ENCODE measurements at places on chromosomes 12 and 14. TPM values are rescaled to one million over a fixed set of nuclear protein-coding genes. Genes with fewer than 3 reads are reported as not detected.

The HNF1A gene
- total RNA-seq, result not detected

DNA sequence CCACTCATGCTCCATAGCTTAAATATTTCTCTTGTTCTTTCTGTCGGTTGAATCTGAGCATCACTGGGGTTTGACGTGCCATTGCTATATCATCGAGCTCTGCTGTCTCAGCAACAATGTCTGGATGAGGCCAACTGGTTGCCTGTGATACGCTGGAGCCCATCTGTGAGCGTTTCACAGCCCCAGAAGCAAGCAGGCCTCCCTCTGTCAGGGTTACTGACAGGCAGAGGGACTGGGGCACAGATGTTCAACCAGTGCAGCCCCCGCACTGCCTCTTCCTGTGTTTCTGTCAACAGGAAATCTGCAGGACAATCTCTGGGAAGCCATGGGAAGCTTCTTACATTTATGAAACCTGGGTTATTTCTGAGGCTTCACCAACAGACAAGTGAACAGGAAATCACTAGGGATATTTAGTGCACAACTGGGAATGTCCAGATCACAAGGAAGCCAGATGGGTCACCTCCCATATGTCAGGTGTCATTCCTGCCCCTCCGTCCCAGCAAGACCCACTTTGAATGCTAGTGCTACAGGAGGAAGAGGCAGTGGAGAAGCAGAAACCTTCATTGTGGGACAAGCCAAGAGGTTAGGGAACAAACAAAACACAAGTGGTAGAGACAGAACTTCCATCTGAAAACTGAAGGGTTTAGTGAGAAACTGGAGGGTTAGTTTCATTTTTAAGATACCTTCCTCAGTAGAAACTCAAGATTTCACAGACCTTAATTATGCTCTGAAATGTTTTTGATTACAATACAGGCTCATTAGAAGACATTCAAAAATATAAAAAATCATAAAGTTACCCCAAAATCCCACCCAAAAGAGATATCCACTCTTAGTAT, 24.1 kb downstream of the DMAC2L start:
- no peak for DNase-seq

DNA sequence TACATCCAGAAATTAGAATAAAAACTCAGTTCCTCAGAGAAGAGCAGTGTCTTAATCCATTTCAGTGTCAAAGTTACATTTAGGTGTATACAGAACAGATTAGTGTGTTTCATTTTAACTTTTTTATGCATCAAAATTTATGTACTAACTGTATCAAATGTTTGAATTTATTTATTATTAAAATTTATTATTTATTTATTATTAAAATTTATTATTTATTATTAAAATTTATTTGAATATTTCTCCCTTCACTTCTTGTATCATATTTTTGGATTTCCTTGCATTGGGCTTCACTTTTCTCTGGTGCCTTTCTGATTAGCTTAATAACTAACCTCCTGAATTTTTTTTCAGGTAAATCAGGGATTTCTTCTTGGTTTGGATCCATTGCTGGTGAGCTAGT, 2.3 kb upstream of the TAS2R14 start:
- DNase-seq, result no peak

DNA sequence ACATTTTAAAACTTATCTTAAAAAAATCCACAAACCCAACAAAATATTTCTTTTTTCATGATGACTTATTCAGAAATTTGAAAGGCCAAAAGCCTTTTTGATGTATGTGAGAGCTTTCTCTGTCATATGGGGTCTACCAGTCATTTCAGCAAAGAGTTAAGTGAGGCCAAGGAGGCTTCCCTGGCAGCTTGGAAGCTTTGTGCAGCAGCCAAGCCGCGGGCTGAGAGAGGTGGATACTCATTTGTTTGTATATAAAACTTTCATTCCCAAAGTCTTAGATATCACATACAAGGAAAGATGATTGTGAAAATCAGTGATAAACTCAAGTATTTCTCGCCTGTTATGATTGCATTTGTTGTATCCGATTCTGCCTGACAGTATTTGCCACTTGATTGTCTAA, 48.5 kb upstream of the RNU6-8 start:
- DNase-seq, result no peak

The MARCHF9 gene
- total RNA-seq, result 45.3 TPM

GRCh38 chr12:96218989-96219678, 25.0 kb downstream of the ELK3 start:
- DNase-seq, result no peak

The KRT1 gene
- 0.83 TPM for total RNA-seq

DNA sequence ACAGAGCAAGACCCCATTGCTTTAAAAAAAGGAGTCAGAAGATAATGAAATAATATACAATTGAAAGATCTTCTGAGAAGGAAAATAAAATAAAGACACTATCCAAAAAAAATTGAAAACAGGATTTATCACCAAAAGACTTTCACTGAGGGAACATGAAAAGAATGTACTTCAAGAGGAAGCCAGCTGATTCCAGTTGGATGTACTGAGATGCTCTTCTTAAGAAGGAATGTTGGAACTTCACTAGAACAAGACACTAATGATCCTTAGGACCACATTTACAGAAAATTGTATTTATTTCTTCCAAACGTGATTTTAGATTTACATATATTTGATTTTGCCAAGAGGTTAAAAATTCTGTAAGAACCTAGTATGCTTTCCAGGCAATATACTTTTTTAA, 65.6 kb upstream of the CNOT2 start:
- no peak for DNase-seq

DNA sequence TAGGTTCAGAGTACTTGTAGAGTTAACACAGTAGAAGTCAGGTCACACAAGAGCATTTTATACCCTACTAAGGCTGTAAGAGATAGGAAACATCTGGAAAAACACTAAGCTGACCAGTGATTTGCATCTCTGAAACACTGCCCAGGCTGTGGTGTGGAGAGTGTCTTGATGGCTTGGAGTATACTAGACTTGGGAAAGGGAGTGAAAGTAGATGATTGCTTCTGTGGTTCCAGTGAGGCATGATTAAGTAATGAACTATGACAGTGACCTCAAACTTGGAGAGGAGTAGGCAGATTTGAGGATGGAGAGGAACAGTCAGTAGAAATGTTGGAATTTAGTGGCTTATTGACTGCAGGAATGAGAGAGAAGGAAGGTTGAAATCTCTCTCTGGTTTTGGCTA, 201.2 kb downstream of the FLRT2 start:
- no peak for DNase-seq

DNA sequence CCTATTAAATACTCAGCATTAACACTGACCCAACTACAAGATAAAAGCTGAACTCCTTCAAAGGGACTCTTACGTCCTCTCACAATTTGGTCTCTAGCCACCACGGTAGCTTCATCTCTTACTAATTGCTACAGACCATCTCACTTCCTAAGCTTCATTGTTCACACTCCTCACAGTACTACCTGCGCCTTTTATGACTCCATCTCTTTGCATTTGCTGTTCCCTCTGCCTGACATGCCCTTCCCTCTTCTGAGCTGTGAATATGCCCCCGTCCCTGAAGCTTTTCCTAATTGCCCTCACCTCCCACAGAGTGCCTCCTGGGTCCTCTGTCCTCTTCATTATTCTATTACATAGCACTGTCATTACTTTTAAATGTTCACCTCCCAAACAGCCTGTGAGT, 2.5 kb downstream of the EEA1 start:
- no peak for DNase-seq

The TAC3 gene
- not detected for total RNA-seq

- no peak for DNase-seq
These were observed 157.4 kb downstream of the KIF26A start for GRCh38 chr14:104295681-104296387.

All from T-helper 17 cell (primary cell).